Nasal cavity respiratory epithelium epithelial cell of viscerocranial mucosa (primary cell): ENCODE measurements at places on chromosomes 5 and 9. TPM values are rescaled to one million over a fixed set of nuclear protein-coding genes. Genes with fewer than 3 reads are reported as not detected.

MYMK gene
- not detected in 2 replicates for total RNA-seq

SLC6A3 gene
- total RNA-seq, result not detected in 2 replicates

CTSV gene
- total RNA-seq, result 11.4 and 25.6 TPM in 2 replicates

PCDHGA2 gene
- 0.34 and 1.00 TPM in 2 replicates for total RNA-seq

ANKRD31 gene
- 0.21 and 0.34 TPM in 2 replicates for total RNA-seq

PCDHGA11 gene
- 2.1 and 5.3 TPM in 2 replicates for total RNA-seq

SLC34A1 gene
- 0.14 TPM in 1 of 2 replicates, not detected in the other for total RNA-seq

PDE6A gene
- total RNA-seq, result 0.36 TPM in 1 of 2 replicates, not detected in the other

SPATA31D4 gene
- total RNA-seq, result not detected in 2 replicates

SEMA6A gene
- 0.34 and 13.0 TPM in 2 replicates for total RNA-seq

BRIX1 gene
- total RNA-seq, result 37.9 and 41.0 TPM in 2 replicates
